ENCODE measurements at places on chromosomes 6 and 20.
A peak's percentile ranks its signal among the peaks of the same experiment; 100 is the strongest.

- DNase-seq: no peak
These were observed 436.1 kb upstream of the FLRT3 start for GRCh38 chr20:14773486-14773885.

GRCh38 chr20:10408108-10408813 lies 25.8 kb downstream of the MKKS start:
- no peak for DNase-seq

- DNase-seq: no peak
These were observed 296.2 kb downstream of the FARS2 start for GRCh38 chr6:5557506-5557905.

DNA sequence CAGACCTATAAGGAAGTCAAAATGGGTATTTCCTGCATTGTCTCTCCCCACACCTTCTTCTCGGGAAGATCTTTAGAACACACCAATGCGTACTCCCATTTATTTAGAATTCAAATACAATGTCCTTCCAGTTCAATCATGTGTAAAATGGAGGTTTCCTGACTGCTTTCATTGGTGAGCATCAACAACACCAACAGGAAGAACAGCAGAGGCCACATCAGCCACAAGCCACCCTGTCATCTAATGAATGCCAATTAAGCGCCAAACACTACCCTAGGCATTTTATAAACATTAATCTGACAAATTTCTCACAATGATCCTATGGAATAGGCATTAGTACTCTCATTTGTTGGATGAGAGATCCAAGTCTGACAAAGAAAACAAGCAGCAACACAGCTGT lies 68.4 kb upstream of the SMLR1 start:
- DNase-seq: no peak

DNA sequence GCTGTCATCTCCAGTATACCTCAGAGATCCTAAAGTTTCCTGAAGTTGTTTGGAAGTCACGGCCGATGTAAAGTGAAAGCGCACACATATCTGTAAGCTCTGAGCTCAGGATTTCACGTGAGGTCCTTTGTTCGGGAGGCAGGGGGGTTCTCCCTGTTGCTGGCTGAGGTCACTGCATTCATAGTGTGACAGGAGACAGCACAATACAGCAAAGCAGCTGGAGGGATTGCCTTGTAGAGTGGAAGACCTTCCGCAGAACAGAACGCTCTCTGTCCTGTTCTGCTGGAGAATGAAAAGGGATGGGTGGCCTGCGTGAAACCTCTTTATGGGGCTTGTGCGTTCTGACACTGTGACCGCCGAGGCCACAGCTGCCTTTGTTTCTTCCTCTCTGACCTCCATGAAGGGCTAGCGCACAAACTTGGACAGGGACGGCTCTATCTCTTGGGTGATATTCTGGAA lies 13.4 kb upstream of the SERPINB1 start:
- DNase-seq: no peak

DNA sequence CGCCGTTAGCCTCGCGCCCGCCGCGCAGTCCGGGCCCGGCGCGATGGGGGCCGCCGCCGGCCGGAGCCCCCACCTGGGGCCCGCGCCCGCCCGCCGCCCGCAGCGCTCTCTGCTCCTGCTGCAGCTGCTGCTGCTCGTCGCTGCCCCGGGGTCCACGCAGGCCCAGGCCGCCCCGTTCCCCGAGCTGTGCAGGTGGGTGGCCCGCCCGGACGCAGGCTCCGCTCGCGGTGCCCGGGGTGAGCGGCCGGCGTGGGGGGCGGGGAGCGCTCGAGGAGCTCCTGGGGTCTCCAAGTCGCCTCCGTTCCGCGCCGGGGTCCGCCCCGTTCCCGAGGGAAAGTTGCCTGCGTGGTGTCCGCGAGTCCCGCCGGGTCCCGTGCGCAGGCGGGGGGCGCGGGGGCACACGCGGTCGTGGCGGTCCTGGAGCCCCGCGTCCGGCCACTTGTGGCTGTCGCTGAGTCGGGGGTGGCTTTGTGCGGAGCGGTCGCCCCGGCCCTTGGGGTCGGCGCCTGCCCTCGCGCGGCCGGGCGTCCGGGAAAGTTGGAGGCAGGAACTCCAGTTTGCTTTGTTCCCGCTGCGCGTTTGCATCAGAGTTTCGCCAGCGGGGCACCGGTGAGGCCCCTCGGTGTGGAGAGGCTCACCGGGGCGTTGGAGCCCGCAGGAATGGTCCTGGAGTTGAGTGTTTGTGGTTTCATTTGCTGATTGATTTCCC lies 476 bp downstream of the IGF2R start:
- DNase-seq: peak; percentile 56

DNA sequence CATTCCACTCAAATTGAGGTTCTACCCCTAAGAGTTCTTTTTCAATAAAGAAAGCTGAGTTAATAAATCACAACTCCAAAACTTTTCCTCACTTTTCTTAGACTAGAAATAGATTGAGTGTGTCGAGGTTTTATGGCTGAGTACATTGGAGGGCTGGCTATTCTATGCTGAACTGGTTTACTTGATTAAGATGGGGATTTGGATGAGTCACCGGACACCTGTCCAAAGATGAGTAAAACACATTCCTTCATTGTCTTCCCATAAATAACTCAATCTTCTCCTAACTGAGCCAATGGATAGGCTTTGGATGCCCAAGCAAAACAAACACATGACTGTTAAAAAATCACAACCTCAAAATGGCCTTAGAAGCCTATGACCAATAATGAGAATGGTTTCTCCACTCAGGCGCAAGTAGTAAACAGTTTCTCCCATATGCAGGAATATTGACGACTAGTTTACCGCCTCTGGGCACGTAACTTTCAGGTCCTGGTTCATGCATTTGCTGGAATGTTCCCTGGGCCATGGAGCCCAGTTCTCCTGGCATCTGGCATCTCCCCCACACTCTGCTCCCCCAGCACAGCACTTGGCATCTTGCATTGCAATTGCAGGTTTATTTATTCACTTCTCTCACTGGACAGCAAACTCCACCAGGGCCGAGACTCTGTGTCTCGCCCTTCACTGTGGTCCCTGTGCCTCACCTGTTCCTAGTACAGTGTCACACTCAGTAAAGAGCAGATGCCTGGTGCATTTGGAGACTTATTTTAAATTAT lies 43.9 kb downstream of the BCAS1 start:
- no peak for DNase-seq

GRCh38 chr6:15969236-15969778 lies 159.6 kb upstream of the MYLIP start:
- DNase-seq: no peak

DNA sequence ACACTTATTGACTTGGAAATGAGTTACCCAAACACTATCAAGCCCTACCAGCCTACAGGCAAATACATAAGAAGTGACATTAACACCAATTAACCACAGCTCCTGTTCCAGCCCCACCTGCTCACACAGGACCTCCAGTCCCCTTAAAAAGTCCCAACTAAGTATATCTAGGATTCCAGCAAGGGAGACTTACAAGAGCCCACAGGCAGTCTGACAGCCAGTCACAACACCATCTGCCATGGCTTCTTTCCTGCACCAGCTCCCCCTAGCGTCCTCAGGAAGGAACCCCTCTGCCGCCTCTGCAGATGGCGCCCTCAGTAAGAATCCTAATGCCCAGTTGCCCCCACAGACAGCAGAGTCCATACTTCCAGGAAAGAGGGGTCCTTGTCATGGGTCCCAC lies 122.1 kb downstream of the HIVEP2 start:
- no peak for DNase-seq

- DNase-seq: peak; percentile 79
These were observed 1.5 kb upstream of the MSH5 start for GRCh38 chr6:31737991-31738979.

- no peak for DNase-seq
These were observed 264.9 kb downstream of the HIVEP2 start for GRCh38 chr6:142679907-142680700.

GRCh38 chr6:42440027-42440426 lies 11.7 kb downstream of the TRERF1 start:
- DNase-seq: peak; percentile 34

DNA sequence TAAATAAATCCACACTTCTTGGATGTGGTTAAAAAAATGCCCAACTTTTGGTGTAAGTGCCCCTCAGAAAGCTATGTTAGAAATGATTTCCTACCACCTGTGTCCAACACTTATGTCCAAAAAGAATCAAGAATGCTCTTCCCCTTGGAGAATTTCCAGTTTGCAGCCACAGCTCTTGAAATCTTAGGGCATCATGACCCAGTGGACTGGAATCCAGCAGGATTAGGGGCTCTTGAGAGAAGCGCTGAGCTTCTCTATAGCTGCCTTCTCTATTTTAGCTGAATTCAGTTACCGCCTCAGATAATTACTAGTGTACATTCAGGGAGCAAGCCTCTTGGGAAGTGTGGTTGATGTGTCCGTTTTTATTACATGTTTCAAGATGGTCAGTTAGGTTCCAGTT lies 2.5 kb downstream of the PHACTR1 start:
- DNase-seq: no peak

- no peak for DNase-seq
These were observed 180.9 kb downstream of the ARID1B start for GRCh38 chr6:156957931-156958547.

DNA sequence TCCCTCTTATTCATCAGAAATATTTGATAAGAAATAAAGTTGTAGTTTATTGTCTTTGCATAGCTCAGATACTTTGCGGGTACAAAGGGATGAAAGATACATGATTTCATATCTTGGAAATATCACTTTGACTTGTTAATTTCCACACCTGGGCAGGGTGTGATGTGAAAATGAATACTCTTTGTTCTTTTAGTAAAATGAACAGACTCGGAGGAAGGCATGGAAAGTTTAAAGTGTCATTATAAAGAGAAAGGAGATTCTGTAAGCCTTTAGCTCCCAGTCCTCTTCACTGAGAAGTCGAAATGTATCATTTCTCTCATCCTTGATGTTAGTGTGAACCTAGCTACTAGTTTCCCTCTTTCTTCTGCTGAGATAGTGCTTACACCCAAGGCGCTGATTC lies 36.7 kb upstream of the AKIRIN2 start:
- no peak for DNase-seq

DNA sequence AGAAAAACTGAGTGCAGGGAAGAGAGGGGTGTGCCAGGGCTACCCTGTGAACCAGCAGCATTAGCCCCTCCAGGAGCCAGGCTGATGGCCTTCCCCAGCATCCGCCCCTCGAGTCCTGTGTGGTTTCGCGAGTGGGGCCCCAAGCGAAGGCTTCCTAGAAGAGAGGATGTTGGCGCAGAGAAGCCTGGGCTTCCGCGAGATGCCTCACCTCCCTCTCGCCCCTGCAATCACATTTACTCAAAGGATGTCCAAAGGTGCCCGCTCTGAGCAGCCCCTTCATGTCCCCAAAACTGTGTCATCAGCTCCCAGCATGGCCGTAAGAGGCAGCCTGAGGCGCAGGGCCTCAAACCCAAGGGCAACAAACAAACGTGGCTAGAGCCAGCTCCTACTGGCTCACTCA lies 111.7 kb downstream of the PREX1 start:
- no peak for DNase-seq

DNA sequence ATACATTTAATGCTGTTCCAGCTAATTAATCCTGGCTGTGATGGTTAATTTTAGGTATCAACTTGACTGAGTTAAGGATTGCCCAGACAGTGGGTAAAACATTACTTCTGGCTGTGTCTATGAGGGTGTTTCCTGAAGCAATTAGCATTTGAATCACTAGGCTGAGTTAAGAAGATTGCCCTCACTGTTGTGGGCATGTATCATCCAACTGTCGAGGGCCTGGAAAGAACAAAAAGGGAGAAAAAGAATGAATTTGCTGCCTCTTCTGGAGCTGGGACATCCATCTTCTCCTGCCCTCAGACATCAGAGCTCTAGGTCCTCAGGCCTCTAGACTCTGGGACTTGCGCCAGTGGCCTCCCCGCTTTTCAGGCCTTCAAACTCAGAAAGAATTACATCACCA lies 34.3 kb downstream of the SDHAF4 start:
- DNase-seq: no peak

- no peak for DNase-seq
These were observed 7.5 kb upstream of the ELOVL4 start for GRCh38 chr6:79954849-79955248.

GRCh38 chr20:46159101-46159897 lies 41.2 kb downstream of the CD40 start:
- no peak for DNase-seq

DNA sequence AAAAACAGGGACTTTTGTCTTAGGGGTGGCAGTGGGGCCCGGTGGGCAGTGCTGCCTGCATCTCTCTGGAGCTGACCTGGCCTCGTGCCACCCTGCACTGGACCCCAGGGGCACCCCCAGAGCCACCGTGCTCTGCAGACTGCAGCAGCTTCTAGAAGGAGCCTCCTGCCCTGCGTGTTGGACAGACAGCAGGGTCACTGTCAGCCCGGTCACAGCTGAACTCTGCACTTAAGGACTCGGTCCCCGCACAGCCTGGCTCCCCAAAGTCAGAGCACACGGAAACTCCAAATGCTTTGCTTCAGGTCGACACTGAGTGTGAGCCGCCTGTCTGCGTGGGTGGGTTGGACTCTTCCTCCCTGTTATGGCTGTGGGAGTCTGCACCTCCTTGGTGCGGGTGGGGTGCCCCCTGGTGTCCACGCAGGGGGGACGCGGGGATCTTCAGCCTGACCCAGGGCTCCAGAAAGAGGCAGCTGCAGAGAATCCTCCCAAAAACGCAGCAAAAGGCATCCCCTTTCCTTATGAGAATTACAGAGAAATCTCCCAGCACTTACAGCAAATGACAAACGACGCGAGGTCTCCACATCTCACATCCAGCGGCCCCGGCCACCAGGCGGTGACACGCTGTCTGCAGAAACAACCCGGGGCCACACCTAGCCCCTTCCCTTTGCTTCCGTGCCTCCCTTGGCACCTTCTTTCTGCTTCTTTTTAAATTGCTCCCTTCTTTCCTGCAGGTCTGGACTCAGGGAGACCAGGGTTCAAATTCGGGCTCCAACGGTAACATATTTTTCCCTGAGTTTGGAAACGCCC lies 36.3 kb upstream of the DACT2 start:
- peak; percentile 63 for DNase-seq

- no peak for DNase-seq
These were observed 22.0 kb downstream of the NINL start for GRCh38 chr20:25563362-25563761.

DNA sequence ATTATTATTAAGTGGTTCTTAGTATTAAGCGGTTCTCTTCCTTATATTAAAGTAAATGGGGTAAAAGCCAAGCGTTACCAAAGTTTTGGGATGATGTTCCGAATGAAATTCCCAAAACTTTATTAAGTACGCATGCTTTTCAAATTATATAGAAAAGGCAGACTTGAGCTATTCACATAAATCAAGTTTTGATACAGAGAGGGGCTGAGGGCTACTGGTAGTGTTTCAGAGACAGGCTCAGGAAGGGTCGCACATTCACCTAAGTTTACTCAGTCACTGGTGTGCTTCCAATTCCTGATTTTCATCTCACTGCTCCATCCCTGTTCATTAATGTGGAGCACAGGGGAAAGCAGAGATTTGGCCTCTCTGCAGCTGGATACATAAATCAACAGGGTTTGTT lies 652.2 kb downstream of the QKI start:
- no peak for DNase-seq

DNA sequence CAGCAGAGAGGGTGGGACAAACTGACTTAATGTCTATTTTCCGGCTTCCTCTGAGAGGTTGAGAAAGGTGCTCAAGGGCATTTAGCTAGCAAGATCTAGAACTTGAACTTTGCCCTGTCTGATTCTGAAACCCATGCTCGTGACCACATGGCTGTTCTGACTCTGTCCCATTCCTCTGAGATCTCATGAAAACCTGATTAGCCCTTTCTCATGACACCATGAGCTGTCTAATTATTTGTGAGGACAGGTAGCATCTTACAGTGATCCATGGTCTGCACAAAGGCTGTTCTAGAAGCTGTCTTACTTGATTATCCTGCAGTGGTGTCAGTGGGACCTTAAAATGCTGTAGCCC lies 89.6 kb upstream of the TOX2 start:
- DNase-seq: no peak

GRCh38 chr6:112251171-112251875 lies 3.0 kb downstream of the LAMA4 start:
- DNase-seq: no peak

GRCh38 chr6:125220712-125221111 lies 67.1 kb downstream of the TPD52L1 start:
- no peak for DNase-seq

Data from ureter (tissue), 1 donor.